Stimulated activated CD8-positive, alpha-beta memory T cell treated with anti-CD3 and anti-CD28 coated beads, Interleukin-7, amount 100 ng/mL, for 48 hours (primary cell): ENCODE measurements at places on chromosomes 12 and 14.

GRCh38 chr14:96811985-96812667 lies 14.9 kb downstream of the VRK1 start:
- DNase-seq, result no peak

- peak; percentile 89 for DNase-seq
Observed at GRCh38 chr14:70809225-70810219, at the start of gene MAP3K9. Gene MAP3K9 (minus strand): TSS chr14:70809513. CDS start chr14:70809171, 342 bp downstream.

DNA sequence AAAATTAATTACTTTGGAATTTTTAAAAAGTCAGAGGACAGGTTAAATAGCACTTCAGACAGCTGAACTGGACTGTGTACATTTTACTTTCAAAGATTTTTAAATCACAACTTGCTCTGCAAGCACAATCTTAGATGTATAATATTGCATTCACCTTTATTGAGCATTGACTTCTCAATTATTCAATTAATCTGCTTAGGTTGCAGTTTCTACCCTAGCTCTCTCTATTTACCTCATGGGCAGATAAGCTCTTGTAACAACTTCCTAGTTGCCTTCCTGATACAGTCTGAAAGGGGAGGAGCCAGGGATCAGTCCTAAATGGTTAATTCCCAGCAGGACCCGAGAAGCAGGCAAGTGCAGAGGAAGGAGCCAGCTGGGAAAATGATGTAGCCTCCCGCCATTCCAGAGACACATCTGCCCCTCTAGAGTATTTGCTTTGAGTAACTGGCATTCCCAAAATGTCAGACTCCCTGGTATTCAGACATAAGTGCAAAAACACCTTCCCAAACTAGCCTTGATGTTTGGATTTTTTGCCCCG lies 302.8 kb downstream of the GALC start:
- DNase-seq, result no peak

DNA sequence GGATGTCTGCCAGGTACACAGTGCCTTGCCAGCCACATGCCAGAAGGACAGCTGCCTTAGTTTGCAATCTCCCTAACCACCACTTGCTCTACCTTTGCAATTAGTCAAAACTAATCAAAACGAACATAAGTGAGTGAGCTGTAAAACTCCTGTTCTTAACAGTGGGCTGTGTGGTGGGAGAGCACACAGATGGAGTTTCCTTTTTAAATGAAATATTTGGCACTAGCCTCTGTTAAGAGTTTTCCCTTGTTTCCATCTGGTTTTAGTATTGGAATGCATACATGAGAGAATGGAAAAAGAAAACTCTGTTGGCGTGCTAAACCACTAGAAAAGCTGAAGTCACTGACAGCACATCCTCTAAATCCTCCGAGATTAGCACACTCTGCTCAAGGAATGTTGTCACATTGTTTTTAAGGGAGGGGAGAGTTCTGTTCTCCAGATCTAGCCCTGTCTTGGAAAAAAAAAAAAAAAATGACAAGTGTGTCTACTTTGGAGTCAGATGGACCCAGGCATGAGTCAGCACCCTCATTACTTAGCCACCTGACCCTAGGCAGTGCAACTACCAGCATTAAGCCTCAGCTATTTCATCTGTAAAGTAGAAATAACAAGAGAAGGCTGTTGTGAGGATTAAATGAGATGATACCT lies 83.9 kb downstream of the STXBP6 start:
- DNase-seq, result no peak

GRCh38 chr14:64074961-64075612 lies 219.1 kb downstream of the ESR2 start:
- no peak for DNase-seq

- no peak for DNase-seq
Observed at GRCh38 chr12:120668868-120669840, 17.8 kb upstream of the MLEC start.

- DNase-seq, result no peak
Observed at GRCh38 chr14:101201535-101202151, 298.1 kb upstream of the RTL1 start.

- DNase-seq, result no peak
Observed at GRCh38 chr12:6234906-6235305, 34.7 kb downstream of the CD9 start.

- DNase-seq, result no peak
Observed at GRCh38 chr12:7146906-7147305, 16.7 kb downstream of the CLSTN3 start.

DNA sequence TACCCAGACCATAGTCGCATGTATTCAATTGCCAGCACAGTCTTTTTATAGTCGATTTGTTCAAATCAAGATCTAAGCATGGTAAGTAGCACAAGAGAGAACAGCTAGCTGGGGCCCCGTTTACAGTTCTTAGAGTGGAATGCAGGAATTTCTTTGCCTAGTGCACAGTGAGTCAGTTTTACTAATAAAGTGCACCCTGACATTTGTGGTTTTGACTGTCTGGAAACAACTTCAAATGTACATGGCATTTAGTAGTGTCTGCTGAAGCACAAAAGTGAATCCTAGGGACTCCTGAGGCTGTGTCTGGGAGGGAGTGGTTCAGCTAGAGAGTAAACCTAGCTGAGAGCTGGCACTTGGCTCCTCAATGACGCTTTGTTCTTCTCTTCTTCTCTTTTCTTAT lies 64.9 kb downstream of the TMX1 start:
- no peak for DNase-seq

- DNase-seq, result no peak
Observed at GRCh38 chr12:25101092-25101445, 93.9 kb downstream of the DNAI7 start.

DNA sequence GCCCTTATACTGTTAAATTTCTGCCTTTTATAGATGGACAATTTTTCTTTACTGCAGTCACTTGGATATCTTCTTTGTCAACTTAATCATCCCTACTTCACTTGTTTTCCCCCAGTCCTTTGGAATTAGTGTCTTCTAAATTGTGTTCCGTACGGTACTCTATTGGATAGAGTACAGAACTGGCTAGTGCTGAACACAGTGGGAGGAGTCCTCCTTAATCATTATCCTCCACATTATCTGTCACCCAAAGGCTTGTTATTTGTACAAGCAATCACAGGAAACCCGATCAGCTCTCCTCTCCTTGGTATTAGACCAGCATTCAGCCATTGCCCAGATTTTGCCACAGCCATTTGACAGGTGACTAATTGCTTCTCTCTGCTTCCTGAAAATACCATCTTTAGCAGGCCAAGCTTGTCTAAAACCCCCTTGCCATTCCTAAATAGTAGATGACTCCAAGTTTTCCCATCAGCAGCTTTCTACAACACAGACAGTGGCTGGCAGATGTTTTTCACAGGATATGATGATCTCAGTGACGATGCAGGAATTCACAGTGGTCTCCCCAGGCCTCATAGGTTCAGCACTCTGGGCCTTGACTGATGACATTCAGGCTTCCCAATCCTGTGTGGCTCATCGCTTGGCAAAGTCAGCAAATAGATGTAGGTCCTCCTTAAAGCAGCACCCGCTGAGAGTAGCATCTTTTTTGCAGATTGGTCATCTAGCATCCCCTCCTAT lies 216.0 kb upstream of the RGS6 start:
- DNase-seq, result no peak

- DNase-seq, result no peak
Observed at GRCh38 chr14:75634848-75635247, 25.8 kb downstream of the ERG28 start.

- no peak for DNase-seq
Observed at GRCh38 chr12:132095520-132096409, 48.4 kb downstream of the DDX51 start.

- DNase-seq, result no peak
Observed at GRCh38 chr12:12158858-12159257, 88.1 kb downstream of the BCL2L14 start.

- no peak for DNase-seq
Observed at GRCh38 chr12:126935435-126935834, 1331.5 kb upstream of the TMEM132C start.

DNA sequence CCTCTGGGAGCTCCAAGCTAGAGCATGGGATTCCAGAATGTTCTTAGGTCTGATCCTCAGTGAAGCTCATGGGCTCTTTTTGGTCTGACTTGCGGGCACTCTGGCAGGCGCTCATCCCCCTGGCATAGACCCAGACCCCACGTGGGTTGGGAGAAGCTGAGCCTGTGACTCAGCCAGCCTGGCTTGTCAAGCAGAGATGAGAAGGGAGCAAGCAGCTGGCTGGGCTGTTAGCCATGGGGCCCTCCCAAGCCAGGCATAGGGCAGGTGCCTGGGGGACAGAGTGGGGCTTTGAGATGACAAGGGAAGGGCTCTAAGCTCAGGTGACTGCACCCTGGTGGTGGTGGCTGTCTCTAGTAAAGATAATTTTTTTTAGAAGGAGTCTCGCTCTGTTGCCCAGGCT lies 80.3 kb upstream of the NOS1 start:
- no peak for DNase-seq

GRCh38 chr14:40525314-40525713 lies 1081.4 kb upstream of the LRFN5 start:
- DNase-seq, result no peak

- no peak for DNase-seq
Observed at GRCh38 chr12:115049614-115050013, 365.6 kb upstream of the TBX3 start.

DNA sequence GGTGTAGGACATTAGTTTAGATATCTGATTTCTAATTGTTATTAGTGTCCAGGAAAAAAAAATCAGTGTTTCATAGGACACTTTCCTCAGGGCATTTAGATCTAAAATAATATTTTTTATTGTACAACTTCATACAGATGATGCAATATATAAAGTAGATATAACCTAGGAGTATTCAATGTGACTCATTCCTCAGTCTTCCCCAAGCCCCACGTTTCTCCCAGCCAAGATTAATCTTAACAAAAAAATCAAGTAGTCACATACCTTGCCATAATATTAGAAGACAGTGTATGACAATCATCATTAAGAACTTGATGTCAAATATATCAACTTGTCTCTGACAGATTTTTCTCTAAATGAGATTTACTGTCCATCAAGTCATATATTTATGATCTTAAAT lies 37.1 kb downstream of the PPFIA2 start:
- DNase-seq, result no peak

GRCh38 chr12:50322206-50322605 lies 38.9 kb upstream of the LIMA1 start:
- DNase-seq, result no peak

DNA sequence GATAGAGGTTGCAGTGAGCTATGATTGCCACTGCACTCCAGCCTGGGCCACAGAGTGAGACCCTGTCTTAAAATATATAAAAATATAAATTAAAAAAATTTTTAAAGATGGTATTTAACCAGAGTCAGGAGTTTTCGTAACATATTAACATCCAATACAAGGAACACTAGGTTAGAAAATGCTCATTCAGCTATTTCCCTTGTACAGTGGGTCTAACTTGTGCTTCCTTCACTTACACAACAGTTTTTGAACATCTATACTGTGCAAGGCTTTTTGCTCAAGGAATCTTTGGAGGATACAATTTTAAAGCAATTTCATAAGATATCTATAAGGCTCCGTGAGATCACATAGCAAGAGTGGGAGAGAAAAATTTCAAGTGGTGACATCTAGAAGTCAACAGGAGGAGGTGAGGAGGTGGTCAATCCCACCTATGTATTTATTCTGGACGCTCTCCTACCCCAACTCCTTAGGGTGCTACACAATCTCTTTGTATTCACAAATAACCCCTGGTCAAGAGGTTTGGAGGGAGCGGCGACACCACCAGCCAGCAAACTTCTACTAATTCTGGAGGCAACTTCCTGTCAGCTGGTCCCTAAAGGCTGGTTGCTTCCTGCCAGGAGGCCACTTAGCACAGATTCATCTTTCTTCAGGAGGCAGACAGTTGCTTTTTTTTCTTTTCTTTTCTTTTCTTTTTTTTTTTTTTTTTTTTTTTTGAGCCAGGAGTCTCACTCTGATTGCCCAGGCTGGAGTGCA lies 22.2 kb downstream of the DUSP16 start:
- no peak for DNase-seq

GRCh38 chr12:113436586-113436985 lies 14.4 kb downstream of the SDSL start:
- DNase-seq, result no peak

GRCh38 chr12:126198966-126199692 lies 1133.9 kb downstream of the AACS start:
- no peak for DNase-seq

- DNase-seq, result peak; percentile 37
Observed at GRCh38 chr12:2752676-2753371, 41.9 kb upstream of the FKBP4 start.

GRCh38 chr12:13587721-13588390 lies 391.3 kb downstream of the EMP1 start:
- no peak for DNase-seq

DNA sequence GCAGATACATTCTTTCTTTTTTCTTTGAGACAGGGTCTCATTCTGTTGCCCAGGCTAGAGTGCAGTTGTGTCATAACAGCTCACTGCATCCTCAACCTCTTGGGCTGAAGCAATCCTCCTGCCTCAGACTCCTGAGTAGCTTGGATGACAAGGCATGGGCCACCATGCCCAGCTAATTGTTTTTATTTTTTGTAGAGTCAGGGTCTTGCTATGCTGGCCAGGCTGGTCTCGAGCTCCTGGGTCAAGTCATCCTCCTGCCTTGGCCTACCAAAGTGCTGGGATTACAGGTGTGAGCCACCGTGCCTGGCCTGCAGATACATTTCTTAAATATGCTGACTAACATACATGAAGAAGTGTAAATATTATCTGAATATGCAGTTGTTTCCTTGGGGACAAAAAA lies 115.8 kb downstream of the HECTD4 start:
- no peak for DNase-seq

DNA sequence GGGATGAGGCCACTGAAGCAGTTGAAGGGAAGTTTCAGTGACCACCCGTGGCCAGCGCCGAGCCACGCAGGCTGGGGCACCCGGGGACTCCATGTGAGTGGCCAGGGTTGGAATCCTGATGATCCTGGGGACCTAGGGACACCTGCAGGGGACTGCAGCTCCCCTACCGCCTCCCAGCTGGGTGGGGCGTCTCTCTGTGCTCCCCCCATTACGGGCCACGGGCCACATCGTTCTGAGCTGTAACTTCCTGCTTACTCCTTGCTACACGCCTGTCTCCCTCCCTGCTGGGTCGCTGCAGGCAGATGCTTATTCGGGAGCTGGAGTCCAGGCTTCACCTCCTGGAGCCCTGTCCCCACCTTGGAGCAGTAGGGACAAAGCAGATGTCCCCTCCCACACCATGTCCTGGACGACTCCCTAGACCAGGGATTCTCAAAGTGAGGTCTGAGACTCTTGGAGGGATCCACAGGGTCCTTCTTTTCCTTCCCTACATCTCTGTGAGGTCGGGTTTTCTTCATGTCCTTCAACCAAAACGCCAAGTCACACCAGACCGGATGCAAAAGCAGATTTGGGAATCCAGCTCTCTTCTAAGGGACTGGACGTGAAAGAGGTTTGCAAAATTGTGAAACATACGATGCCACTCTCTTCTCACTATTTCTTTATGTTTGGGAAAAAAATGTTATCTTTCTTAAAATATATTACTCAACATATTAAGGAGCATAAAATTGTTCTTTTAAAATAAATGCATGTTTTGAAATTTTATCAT lies 85.9 kb upstream of the NCOR2 start:
- DNase-seq, result no peak

GRCh38 chr12:51210690-51211395 lies 7.0 kb downstream of the POU6F1 start:
- no peak for DNase-seq

DNA sequence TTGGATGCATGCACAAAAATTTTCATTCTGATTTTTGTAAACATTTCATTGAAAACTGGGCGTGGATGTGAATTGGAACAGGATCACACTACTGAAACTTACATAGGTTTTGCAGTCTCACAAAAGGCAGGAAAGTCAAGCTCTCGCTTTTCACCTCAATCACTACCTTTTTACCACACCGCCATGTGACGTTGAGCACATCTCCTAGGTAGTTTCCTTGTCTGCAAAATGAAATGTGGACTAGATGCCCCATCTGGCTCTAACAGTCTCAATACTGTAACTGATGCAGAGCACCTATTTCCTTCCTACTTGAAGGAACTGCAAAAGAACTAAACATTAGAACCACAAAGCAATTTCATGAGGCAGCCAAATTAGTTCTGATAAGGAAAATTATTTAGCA lies 4.4 kb upstream of the YY1 start:
- DNase-seq, result no peak
